ENCODE measurements at places on chromosomes 4 and X.

- peak; percentile 9 for DNase-seq
These were observed 255.1 kb downstream of the C4orf33 start for GRCh38 chr4:129350834-129351721.

DNA sequence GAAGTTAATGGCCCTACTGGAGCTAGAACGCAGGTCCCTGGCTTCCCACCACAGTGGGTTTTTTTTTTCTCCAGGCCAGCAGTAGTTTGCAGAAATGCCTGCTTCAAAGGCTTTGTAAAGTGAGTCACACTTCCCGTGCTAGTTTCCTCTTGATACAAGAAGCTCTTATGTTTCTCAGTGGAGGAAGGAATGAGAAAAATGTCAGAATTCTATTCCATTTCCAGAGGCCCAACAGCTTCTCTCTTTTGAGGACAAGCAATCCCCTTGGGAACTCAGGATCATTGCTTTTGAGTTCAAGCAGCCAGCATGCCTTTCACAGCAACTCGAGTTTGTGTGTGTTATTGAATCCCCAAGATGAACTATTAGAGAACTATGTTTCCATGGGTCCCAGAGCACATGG, 134.3 kb downstream of the GUCY2F start:
- peak; percentile 84 for DNase-seq

- no peak for DNase-seq
These were observed 12.7 kb downstream of the ADAM29 start for GRCh38 chr4:174930895-174931294.

DNA sequence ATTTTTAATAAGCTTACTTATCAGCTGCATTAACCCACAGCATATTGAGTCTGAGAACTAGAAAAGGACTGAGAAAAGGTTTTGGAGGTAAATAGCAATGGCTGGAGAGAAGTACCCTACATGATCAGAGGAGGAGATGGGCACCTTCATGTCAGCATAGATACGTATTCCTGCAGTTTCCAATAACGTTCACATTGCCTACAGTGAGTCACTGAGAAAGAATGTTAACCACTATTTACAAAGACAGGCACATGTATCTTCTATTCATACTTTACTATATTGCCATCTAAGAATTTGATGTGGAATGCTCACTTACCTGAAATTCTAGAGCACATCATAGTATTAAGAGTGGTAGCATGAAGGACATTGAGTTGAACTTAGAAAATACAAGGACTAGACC, 92.5 kb downstream of the TLL1 start:
- DNase-seq: peak; percentile 21

DNA sequence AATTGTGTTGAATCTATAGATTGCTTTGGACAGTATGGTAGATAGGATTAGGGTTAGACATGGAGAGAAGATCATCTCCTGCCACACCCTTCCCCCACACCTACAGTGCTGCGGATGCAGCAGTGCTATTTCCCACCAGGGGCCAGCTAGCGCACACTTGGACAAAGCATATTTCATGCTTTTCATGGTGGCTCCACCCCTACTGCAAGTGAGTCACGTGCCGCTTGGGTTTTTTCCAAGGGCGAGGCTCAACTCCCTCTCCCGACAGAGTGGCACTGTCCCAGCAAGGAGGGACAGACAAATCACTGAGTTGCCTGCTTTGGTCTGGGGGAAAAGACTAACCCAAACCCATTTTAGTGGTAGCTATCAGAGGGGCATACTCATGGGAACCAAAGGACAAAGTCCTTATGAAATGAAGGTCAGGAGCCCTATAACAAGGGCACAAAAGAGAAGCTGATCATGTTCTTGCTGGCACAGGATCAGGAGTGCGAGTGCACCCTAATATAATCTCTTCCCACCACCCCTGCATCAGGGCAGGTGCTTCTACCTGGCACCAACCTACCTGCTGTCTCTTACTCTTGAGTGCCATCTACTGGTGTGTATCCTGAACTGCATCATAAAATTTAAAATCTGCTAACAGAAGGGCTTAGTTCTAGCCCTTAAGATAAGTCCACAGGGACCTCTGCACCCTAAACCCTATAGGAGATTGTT, 55.1 kb upstream of the PGAM4 start:
- peak; percentile 56 for DNase-seq

DNA sequence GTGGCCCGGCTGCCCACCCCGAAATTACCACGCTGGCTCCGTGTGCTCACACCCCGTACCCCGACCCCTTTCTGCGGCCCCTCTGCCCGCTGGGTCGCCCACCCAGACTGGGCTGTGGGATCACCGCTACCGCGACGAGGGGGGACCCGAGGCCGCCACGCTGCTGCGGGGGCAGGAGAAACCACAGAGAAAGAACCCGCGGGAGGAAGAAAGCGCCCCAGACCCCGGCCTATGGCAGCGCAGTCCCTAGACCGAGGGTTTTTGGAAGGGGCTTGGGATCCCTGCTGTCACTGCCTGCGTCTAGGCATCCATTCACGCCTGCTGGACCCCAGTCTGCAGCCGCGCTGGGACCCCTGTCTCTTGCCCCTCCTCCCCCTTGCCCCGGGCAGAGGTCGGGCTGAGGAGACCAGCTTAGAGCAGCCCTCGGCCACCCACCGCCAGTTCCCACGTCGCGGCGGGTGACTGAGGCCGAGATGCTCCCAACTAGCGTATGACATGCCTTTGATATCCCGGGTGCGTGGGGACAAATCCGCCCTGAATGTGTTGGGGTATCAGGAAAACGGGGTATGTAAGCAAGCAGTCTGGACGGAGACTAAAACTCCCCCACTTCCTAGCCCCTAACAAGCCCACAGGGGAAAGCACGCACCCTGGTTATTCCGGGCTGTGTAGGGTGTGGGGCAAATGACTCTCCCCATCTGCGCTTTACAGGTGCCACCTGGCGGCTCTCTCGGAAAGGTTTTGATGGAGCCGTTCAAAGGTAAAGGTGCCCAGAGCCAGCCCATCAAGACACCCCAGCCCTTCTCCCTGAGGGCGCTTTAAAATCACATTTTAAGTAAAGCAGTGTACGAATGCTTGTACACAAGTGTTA, 862 bp upstream of the INPP4B start:
- DNase-seq: peak; percentile 27

DNA sequence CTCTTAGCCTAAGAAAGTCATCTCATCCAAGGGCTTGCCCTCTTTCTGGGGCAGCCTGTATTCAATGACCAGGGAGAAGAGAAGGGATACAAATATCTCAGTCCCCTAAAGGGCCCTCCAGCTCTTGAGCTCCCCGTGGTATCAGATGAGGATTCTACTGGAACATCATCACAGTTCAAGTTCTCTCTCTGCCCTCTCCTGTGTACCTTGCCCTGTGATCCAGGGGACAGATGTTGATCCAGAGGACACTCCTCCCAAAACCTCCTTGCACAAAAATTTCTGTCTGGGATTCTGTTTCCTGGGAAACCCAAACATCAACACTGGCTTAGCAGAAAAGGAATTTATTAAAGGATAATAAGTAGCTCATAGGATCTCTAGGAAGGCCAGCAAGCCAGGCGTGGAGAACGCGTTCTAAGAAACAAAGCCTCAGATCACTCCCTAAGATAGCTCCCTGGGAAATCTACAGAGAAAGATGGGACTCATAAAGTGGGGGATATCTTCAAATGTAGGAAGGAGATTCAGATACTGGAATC, 296.3 kb upstream of the KLF3 start:
- peak; percentile 12 for DNase-seq

- DNase-seq: no peak
These were observed 641.4 kb downstream of the TRIML1 start for GRCh38 chr4:188780686-188781085.

DNA sequence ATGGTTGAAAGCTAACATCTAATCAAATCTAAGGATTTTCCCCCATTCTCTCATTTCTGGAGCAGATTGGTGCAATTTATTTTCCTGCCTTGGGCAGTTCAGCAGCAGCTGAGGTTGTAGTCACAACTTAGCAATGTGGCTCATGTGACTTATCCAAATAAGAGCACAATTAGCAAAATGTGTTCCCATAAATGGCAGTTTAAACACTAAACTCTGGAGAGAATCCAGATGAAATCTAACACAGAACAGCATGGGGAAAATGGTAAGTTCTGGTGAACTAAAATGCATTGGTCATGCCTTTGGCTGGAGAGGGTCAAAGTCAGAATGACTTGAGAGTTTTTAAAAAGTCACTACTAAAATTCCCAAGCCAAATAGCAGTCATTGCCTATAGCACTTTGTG, 422.6 kb upstream of the DIPK2B start:
- peak; percentile 79 for DNase-seq

DNA sequence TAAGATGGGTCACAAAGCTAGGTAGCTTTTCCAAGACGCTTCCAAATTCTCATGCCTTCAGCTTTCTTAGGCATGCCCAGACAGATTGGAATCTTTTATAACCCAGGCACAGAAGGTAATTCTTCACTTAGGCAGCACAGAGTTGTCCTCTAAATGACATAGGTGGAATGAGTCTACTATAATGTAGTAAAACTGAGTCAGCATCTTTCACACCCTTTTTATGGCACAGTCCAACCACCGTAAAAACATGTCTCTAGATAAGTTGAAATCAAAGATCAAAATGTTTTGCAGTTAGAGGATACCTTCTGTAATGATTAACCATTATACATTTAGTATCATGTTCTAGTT, 128.4 kb upstream of the FAT1 start:
- DNase-seq: no peak

DNA sequence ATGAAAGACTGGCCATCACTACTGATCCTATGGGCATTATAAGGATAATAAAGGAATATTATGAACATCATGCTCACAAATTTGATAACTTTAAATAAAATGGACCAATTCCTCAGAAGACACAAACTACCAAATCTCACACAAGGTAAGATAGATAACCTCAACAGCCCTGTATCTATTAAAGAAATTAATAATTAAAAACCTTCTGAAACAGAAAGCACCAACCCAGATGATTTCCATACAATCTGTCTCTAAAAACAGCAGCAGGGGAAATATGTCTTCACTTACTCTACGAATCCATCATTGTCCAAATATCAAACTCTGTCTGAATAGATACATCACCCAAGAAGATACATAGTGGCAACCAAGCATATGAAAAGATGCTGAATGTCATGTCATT, 55.2 kb downstream of the LCORL start:
- DNase-seq: no peak

GRCh38 chr4:39066371-39066770, 4.3 kb downstream of the KLHL5 start:
- no peak for DNase-seq

DNA sequence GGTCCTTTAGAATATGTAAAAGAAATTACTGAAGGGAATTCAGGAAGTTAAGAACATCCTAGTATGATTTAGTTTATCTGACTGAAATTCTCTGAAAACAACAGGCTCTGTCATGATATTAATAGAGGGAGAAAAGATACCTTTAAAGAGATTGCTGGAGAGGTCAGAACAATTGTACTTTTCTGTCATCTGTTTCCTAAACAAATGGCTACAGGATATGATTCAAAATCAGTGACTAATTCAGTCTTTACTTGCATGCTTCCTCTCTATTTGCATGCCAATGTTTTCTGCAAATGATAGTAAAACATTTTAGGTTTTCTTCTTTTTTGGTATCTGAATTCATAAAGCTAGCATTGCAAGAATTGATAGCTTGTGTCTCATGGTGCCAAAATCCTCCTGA, 616.7 kb upstream of the PCDH7 start:
- DNase-seq: peak; percentile 33

- no peak for DNase-seq
These were observed 67.4 kb downstream of the FGFBP1 start for GRCh38 chr4:15870921-15871664.

DNA sequence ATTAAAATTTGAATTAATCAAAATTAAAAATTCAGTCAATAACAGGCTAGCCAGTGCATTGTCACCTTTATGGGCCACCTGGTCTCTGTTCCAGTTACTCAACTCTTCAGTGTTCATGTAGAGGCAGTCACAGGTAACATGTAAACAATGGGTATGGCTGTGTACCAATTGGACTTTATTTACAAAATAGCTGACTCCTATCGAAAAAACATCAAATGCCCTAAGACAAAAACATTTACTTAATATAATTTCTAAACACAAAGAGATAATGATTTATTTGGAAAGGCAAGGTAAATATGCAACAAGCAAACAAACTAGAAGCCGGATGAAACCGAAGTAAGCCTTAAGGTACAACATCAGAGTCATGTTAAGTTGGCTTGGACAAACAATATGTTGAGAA, 8.8 kb downstream of the TMEM150C start:
- no peak for DNase-seq

GRCh38 chr4:185004562-185005218, 13.6 kb upstream of the HELT start:
- DNase-seq: no peak

DNA sequence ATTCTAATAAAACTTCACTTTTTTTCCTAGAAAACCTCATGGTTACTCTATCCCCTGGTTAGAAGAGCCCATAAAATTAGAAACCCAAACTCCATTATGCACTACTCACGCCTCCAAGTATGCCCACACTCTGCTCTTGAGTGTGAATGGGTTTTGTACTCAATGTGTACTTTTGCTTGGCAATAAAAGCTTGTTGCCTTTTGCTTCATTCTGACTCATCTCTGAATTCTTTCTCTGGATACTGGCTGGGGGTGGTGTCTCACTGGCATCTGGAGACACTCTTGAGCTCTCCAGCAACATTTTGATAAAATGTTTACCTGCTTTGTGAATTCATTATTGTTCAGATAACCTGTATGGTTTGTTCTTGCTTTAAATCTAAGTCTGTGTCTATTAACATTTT, 963.3 kb downstream of the TRAM1L1 start:
- DNase-seq: no peak

- no peak for DNase-seq
These were observed 30.0 kb downstream of the CDKL5 start for GRCh38 chrX:18455384-18455783.

Data from cardiac fibroblast (primary cell).